DMS153 (cell line): ENCODE measurements at places on chromosomes 1 and 21.

- DNase-seq = no peak
Observed at GRCh38 chr1:16302709-16303627, 49.3 kb downstream of the FBXO42 start.

GRCh38 chr1:220677251-220677650, 12.9 kb upstream of the C1orf115 start:
- DNase-seq = no peak

DNA sequence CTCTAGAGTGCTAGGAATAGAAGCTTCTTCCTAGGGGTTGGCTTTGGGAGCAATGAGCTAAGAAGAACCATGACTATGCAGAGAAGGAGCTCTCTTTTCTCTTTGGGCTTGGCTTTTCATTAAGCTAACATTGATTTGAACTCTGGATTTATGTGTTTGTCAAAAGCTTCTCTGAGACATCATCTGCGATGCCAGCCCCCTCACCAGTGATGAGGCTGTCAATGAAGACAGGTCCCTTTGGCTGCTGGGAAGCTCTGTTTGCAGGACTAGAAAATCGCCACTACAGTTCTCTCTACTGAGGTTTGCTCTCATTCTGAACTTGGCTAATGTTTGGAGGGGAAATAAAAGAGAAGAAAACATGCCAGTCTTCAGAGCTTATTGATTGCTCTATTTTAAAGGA, 185.0 kb downstream of the PCP4 start:
- DNase-seq = no peak

DNA sequence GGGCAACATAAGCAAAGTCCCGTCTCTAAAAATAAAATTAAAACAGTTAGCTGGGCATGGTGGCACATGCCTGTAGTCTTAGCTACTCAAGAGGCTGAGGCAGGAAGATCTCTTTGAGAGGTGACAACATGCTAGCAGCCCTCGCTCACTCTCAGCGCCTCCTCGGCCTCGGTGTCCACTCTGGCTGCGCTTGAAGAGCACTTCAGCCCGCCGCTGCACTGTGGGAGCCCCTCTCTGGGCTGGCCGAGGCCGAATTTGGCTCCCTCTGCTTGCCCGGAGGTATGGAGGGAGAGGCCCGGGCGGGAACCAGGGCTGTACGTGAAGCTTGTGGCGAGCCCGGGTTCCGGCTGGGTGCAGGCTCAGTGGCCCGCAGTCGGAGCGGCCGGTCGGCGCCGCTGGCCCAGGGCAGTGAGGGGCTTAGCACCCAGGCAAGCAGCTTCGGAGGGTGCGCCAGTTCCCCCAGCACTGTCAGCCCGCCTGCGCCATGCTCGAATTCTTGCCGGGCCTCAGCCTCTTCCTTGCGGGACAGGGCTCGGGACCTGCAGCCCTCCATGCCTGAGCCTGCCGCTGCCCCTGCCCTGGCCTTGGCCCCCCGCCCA, 138.3 kb downstream of the MAP3K21 start:
- no peak for DNase-seq

- no peak for DNase-seq
Observed at GRCh38 chr1:86942743-86943142, 28.3 kb downstream of the HS2ST1 start.

DNA sequence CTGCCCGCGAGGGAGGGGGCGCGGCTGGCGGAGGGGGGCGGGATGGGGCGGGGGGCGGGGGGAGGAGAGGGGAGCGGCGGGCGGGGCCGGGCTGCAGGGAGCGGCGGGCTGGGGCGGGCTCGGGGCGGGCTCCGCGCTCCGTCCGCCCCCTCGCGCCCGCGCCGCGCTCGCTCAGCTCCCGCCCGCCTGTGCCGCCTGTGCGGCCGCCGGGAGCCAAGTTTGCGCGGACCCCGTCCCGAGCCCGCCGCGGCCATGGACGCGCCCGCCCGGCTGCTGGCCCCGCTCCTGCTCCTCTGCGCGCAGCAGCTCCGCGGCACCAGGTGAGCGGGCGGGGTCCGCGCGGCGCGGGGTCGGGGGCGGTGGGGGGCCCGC, at the start of gene GABRD:
Gene GABRD (plus strand): TSS at position 174 of the 372 bp plus-strand sequence. CDS start 79 bp downstream, at position 253.
- no peak for DNase-seq

GRCh38 chr1:19081218-19081893, 124.9 kb upstream of the IFFO2 start:
- DNase-seq = no peak

- peak; percentile 97 for DNase-seq
Observed at GRCh38 chr1:46183079-46183847, 7.0 kb upstream of the P3R3URF start.

- no peak for DNase-seq
Observed at GRCh38 chr1:93969371-93969770, 60.1 kb upstream of the GCLM start.

- DNase-seq = no peak
Observed at GRCh38 chr1:69993810-69994209, 211.6 kb downstream of the LRRC40 start.

GRCh38 chr1:35615440-35615839, 25.9 kb downstream of the PSMB2 start:
- DNase-seq = no peak

GRCh38 chr1:68281946-68282615, 49.8 kb upstream of the WLS start:
- DNase-seq = no peak

DNA sequence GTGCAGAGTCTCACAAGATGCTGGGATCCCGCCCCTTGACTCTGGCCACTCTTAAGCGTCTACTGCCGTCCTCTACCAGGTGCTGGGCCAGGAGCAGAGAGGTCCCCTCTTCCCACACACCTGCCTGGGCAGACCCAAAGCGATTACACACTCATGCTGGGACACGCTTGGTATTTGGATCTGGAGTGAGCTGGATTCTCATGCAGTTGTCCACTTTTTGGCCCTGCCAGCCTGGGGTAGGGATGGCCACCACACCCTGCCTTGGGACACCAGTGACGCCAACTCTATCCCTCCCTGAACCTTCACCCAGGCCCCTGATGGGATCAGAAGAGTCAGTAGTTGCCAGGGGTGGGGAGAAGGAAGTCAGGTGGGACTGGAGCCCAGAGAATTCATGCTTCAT, 28.6 kb downstream of the ITPKB start:
- no peak for DNase-seq

- DNase-seq = no peak
Observed at GRCh38 chr1:228093050-228093906, 9.8 kb downstream of the C1orf35 start.

DNA sequence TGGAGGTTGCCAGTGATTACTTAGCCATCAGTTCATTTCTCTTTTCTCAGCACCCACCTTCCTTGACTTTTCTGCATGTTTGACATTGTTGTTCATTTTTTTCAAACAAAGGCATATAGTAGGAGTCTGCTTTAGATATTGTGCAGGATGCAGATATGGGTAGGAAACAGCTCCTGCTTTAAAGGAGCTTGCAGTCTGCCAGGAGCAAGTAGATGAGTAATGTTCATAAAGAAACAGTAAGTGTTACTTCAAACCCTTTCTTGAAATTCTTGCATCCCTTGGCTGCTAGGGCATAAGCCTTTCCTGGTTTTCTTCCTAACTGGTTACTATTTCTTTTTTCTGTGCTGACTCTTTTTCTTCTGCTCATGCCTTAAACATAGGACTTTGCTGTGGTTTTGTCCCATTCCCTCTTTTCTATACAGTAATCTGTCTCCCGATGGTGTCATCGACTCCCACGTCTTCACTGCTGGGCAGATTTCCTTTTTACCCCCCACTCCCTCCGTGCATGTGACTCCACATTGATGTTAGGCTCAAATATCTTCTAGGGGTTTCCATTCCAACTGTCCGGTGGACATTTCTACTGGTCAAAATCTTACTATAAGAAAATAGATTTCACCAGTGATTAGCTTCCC, 20.4 kb downstream of the PTGFRN start:
- no peak for DNase-seq

DNA sequence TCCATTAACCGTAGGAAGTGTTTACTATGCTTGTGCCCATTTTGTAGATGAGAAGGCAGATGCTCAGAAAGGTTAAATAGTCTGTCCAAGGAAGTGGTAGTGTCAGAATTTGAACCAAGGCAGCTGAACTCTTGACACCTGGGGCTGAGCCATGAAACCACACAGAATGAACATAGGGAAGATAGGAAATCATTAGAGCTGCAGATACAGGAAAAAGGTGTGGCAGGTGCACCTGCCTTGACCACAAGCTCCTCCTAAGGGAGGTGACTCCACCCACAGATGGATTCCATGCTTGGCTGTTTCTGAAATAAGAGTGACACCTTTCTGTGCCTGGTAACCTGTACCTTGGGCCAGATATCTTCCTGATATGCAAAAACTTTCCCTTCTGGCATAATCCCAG, 69.9 kb upstream of the IGSF21 start:
- DNase-seq = peak; percentile 77

GRCh38 chr1:93253516-93253915, 73.0 kb downstream of the CCDC18 start:
- DNase-seq = no peak

GRCh38 chr1:45971922-45972531, 160.4 kb downstream of the PIK3R3 start:
- DNase-seq = no peak

GRCh38 chr1:151775894-151776664, 12.8 kb upstream of the MRPL9 start:
- DNase-seq = no peak

DNA sequence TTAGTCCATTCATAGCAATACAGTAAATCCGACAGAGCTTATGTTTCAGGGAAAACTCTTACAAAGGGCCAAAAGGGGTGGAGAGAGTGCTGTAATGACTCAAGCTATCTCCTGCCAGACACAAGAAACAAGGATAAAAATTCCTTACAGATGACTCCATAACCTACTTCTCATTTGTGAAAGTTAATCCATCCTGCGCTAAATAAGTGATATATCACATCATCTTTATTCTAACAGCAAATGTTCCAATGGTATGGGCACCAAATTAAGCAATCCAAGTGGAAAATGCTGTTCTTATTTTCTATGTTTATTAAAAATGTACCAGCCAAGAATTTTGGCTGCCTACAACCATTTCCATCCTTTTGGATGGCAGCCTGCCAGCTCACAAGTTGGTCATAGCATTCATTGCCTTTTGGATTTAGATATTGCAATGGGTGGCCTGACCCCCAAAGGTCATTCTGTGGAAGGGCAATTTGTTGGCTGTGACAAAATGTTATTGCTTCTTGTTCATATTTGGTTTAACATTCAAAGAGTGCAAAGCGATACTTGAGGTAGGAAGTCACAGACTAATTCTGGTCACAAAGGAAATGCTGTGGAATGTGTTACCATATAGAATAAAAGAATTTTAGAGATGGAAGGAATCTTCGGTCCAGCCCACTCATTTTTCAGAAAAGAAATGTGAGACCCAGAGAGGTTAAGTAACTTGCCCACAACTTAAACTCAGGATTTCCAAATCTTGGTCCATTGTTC, 2.8 kb upstream of the ENAH start:
- no peak for DNase-seq
